ENCODE measurements at places on chromosomes 6 and 20.

GRCh38 chr6:132198040-132198439 is 203.2 kb downstream of the MOXD1 start:
- no peak for DNase-seq

DNA sequence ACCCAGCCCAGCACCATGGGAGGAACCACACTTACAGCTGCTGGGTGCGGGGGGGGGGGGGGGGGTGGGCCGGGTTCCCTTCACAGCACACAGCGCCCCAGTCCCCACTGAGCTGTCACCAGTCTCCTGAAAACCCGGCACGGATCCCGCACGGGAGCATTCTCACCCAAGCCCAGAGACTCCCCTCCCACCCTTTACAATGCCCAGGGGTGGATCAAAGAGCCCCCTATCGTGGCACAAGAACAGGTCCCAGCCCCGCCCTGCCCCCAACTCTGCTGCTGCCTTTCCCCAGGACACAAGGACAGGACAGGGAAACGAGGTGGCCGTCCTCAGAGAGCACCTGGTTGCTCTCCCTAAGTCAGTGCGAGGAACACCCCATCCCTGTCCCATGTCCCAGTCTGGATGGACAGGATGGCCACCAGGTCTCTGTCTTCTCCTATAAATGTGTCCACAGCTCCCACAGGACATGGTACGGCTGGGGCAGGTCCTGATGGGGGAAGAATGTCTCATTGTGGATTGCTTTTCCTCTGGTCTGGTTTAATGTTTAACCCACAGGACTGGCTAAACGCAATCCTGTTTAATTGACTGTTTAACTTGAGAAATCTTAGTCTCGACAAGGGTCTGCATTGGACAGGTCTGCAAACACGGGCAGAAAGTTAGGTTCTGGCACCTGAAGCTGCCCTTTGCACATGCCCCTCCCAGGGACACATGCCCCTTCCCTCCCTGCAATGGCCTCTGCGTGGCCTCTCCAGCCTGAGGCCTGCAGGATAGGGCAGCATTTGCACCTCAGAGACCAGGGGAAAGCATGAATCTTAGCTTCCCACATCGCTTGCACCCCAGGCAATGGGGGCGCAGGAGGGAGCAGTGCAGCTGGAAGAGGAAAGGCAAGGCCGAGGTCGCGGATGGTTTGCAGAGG is 45.3 kb downstream of the DACT2 start:
- DNase-seq, result no peak

DNA sequence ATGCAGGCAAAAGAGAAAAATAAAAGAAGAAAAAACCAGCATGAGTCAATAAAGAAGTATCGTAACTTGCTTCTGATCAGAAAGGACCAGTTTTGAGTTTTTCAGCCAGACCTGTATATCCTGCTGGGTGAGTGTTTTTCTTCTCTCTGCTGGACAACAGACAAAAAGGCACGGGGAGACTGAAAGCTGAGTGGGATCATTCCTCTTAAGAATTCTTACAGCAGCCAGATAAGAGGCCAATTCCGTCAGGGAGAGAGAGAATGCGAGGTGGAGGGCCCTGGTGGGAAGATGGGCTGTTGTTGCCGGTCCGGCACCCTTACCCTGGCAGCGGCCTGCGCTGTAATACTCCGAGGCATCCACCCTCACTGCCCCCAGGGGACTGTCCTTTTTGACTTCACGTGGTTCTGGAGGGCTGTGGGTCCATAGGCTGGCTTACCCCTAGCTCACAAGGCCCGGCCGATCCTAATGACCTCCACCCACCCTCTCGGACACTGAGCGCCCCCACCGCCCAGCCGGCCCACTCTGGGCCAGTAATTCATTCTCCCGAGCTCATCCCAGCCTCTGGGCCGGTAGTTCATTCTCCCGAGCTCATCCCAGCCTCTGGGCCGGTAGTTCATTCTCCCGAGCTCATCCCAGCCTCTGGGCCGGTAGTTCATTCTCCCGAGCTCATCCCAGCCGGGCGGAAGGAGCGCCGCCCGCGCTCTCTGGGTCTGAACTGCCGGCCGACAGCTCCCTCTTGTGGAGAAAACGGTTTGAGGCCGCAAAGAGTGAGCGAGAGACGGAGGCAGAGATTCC is 118.3 kb upstream of the SIRPA start:
- DNase-seq, result peak; percentile 92

DNA sequence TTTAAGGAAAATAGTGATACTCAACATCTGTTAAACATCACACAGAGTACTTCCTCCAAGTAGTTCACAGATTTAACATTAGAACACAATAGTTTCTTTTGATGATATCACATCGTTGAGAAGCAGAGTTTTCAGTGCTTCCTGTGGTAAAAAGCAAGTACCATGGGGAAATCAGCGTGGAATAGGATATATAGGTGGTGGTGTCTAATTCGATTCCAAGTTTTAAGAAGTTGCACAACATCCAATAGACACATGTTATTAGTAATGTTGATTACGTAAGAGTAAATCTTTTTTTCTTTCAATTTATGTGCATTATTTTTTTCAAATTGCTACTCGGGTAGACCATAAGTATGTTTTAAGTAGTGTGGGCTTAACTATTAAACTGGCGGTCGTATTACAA is 360.7 kb downstream of the NKAIN2 start:
- no peak for DNase-seq

- DNase-seq, result no peak
Measured at GRCh38 chr6:36967301-36967700, 12.8 kb downstream of the PI16 start.

DNA sequence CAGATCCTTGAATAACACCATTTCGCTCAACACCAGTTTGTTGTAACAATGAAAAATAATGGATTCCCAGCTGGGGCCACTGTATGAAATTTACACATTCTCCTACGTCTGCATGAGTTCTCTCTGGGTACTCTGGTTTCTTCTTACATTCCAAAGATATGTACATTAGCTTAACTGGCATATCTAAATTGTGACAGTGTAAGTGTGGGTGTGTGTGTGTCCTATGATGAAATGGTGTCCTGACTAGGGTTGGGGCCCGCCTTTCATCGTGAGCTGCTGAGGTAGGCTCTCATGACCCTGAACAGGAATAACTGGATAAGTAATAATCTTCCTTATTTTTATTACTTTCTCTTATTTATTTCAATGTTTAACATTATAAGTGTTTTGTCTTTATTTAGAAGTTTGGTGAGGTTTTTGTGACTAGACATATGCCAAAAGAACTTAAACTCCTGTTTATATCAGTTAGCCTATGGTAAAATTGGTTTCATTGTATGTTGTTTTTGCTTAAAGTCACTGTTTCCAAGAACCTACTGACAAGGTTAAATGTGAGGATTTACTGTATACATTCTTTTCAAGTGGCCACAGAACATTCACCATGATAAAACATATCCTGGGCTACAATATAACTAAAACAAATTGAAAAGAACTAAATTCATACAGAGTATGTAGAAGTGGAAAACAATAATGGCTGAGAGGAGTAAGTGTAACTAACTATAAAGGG is 42.4 kb downstream of the RBL1 start:
- DNase-seq, result no peak

- no peak for DNase-seq
Measured at GRCh38 chr20:62150310-62150575, 6.7 kb downstream of the SS18L1 start.

DNA sequence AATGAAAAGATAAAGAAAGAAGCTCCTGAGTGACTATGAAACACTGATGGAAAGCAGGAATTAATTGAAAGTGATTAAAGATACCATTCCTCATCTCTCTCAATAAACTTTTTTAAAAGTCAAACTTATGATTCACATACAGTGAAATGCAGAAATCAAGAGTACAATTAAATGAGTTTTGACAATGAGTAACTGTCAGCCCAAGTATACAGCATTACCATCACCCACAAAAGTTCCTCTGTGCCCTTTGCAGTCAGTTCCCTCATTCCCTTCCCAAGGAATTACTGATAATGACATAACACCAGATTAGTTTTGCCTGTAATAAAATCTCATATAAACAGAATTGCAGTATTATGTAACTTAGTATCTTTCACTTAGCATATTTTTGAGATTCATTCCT is 44.5 kb downstream of the ATG5 start:
- no peak for DNase-seq

DNA sequence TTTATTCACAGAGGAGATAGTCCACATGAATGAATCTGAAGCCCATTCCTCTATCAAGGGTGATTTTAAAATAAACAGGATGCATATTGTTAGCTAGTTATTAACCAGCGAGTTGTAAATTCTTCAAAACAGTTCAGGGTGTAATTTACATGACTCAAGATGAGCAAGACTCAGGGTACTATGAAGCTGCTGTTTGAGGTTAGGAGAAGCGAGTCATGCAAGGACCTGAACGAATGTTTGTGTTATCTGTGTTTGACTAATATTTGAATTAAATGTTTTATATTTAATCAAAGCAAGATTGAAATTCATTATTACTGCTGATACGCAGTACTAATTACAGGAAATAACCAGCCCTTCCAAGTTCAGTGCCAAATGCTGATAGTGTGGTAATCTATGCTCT is 191.1 kb downstream of the SAMD5 start:
- no peak for DNase-seq

DNA sequence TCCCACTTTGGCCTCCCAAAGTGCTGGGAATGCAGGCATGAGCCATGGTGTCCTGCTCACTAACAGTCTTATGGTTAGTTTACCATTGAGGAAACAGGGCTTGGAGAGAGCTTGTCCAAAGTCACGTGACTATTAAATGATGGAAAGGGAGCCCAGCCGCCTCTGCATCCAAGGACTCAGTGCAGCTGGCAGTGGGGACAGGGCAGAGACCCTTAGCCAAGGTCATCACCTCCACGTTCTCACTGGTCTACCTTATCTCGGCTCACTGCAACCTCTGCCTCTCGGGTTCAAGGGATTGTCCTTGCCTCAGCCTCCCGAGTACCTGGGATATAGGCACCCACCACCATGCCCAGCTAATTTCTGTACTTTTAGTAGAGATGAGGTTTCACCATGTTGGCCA is 109.3 kb downstream of the SLC23A2 start:
- DNase-seq, result no peak

DNA sequence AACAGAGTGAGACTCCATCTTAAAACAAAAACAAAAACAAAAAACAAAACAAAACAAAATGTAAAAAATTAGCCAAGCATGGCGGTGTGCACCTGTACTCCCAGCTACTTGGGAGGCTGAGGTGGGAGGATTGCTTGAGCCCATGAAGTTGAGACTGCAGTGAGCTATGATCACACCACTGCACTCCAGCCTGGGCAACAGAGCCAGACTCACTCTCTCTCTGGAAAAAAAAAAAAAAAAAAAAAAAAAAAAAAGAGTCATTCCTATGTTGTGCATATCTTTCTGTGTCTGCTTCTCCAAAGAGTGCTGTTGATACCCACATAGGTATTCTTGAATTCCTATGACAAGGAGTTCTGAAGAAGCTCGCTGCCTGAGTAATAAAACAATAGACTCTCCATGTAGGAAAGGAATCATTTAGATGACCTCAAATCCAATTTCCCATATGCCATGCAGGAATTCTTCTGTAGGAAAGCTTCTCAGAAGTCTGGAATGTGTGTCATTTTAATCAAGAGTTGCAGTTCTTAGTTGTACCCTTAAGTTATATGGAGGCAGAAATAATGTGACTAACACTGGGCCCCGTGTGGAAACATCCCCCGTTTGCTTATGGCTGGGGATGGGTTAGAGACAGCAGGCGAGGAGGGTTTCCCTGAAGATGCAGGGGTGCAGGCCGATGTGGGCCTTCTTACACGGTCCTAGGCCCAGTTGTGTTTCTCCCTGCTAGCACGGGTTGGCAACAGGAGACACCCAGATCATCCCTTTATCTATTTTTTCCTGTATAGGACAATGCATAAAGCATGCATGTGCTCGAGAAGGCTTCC is 79.4 kb downstream of the ZDHHC14 start:
- DNase-seq, result no peak

DNA sequence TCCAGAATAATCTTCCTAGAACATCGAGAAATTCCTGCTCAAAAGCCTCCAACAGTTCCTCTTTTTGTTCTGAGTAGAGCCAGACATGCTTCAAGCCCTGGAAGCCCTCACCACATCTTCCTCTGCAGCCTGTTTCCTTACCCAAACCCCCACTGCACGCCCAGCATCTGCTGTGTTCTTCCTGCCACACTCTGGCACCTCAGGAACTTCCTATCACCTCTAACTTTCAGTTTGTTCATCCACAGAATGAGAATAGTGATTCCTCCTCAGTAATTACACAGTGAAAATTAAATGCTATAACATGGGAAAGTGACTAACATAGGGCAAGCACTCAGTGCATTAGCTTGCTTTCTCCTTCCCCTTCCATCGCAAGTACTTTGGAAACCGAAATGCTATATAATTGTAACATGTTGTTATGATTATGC is 26.3 kb downstream of the C6orf89 start:
- peak; percentile 42 for DNase-seq

- DNase-seq, result peak; percentile 14
Measured at GRCh38 chr20:63941282-63942081, 14.7 kb downstream of the UCKL1 start.

DNA sequence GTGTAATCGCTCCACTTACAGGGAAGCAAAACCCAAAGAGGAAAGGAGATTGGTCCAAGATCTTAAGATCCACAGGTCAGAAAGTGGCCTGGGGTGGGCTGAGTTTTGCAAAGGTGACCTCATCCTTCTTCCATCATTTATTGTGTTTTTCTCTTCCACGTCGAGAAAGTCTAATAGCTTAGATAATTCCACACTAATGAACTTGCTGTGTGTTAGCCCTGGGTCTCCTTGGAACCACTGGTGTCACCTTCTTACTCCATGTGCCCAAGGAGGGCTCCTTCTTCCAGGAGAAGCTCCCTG is 1.7 kb downstream of the SLC13A3 start:
- no peak for DNase-seq

DNA sequence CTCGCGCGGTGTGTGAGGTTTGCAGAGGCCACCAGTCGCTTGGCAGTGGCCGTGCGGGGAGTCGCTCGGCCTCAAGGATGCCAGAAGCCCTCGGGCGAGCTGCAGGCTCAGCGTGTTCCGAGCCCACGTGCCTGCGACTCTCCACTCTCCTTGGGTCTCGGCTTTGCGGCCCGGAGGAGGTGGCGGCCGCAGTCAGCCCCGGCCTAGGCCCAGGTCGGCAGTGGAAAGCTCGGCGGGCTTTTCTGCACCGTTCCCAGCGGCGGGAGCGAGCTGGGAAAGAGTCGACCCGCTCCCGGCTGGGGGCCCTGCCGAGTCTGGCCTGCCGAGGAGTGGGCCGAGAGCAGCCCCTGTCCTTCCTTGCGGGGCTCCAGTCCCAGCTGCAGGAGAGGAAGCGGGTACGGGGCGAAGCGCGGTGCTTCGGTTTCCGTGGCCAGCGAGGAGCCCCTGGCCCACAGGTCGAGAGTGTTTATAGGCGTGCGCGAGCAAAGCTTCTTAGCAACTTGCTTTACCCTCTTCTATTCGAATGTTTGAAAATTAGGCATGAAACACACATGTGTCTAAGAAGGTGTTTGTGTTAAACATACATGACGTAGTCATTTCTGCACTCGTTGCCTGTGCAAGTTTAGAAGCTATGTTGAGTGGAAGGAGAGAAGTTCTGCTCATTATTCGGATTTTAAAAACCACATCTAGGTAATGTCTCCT is 5.6 kb downstream of the FOXC1 start:
- DNase-seq, result no peak

GRCh38 chr6:84599991-84600390 is 164.4 kb downstream of the TBX18 start:
- DNase-seq, result no peak

GRCh38 chr6:33579828-33580714 is at the start of gene BAK1:
BAK1 (minus strand) TSS chr6:33580276; CDS start chr6:33577604, 2,672 bp downstream.
- peak; percentile 97 for DNase-seq

GRCh38 chr6:73636048-73636447 is 17.7 kb downstream of the SLC17A5 start:
- no peak for DNase-seq

- no peak for DNase-seq
Measured at GRCh38 chr6:139184047-139184446, 49.2 kb downstream of the HECA start.
